ENCODE measurements at places on chromosomes 1 and 21. TPM values are rescaled to one million over a fixed set of nuclear protein-coding genes. Genes with fewer than 3 reads are reported as not detected.

The KRTAP19-1 gene
- not detected for total RNA-seq

The PHF13 gene
- total RNA-seq = 15.7 TPM

The USP25 gene
- 39.7 TPM for total RNA-seq

The ZMYND12 gene
- 0.32 TPM for total RNA-seq
